GM18507 (cell line): ENCODE measurements at places on chromosomes 5 and 9.

DNA sequence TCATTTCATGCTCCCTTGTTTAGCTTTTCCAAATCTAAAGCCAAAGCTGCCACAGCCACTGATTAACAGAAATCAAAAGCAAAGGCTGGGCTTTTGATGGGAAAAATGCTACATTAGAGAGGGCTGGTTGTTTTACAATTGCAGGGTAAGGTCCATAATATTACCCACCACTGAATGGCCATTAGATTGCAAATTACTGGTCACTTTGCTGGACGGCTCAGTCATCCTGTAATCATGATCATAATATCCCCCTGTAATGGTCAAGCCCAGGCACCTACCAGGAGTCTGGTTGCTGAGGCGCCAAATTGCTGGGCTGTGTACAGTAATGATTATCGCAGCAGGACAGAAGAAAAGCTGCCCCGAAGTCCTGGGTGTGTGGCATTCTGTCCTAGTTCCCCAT is 286.5 kb downstream of the ZSWIM6 start:
- DNase-seq, result no peak

- DNase-seq, result no peak
Observed at GRCh38 chr5:73061593-73061992, 58.8 kb upstream of the TMEM171 start.

- no peak for DNase-seq
Observed at GRCh38 chr5:6216471-6217075, 161.8 kb downstream of the MED10 start.

DNA sequence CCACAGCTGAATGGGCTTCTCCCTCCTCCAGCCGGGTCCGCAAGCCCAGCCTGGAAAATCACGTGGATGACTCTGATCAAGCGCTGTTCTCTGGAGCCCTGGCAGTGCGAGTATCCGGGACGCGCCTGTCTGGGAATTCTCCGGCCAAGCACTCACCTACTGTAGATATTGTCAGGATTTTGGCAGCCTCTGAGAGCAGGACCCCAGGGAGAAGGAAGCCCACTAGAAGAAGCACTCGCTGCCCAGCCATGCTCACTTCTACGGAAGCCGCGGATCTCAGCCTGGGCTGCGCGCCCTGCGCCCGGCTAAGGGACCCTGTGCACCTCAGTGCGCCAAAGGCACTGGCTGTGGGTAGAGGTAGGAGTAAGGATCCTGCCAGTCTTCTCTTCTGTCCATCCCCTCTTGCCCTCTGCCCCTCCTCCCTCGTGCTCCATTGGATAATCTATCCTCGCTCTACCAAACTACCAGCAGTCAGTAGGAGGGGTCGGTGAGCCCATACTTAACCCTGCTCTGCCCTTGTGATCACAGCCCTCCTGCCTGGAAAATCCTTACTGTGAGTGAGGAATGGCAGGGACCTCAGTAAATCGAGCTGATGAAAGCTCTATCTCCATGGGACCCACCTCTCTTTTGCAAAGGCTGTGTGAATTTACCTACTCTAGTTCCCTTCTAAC is at the start of gene UGT3A2:
Gene UGT3A2 (minus strand): TSS at position 343 of the 671 bp plus-strand sequence. CDS start 93 bp downstream, at position 250.
- DNase-seq, result no peak

- no peak for DNase-seq
Observed at GRCh38 chr5:131530706-131531331, 104.2 kb downstream of the RAPGEF6 start.

GRCh38 chr5:145130996-145131395 is 704.1 kb downstream of the PRELID2 start:
- DNase-seq, result no peak

DNA sequence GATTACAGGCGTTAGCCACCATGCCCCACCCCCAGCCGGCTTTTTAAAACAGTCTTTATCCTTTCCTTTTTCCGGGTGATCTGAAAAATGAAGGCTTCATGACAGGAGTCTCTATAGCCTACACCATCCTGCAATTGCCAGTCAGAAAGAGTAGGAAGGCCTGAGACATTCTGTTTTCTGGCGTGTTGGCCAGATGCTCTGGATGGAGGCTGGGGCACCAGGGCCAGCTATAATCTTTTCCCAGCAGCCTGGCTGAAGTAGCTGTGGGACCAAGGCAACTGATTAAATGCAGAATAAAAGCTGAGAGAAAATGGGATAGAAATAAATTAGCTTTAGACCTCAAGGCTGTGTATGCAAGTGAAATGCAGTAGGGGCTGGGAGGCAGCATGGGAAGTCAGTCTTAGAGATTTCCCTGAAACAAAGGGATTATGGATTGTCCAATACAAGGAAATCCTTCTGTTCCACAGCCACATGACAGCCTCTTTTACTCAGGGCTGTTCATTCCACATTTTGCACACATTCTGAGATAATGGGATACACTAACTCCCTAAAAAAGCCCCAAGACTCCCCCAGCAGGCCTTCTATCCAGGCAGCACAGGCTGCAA is 116.0 kb upstream of the LRRTM2 start:
- no peak for DNase-seq

DNA sequence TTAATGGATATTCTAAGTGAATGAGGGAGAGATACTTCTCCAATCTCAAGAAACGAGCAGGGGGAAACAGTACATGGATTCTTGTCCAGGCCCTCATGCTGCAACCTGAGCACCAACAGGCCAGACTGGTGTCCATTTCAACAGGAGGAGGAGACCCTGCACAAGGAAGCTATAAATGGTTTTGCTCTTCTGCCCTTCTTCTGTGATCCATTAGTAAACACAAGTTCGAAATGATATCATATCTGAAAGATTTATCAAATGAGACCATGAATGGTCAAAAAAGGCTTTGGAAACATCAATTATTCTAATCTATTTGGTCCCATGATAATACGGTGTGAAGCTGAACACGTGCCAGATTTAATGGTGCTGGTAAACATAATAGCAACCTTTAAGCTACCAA is 109.8 kb downstream of the NR6A1 start:
- DNase-seq, result no peak

DNA sequence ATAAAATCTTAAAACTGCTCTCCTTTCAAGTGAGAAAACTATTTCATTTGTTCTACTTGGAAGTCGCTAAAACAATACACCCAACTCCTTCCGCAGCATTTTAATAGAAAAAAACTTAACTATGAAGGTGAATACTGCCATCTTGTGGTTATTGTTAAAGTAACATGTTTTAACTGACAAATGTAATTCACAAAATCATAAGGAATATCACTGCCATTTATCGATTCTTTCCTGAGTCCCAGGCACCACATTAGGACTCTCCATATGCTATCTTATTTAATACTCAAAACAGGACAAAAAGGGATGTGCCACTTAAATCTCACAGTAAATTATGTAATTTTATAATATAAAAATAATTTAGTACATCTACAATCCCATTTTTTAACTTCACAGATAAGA is 130.5 kb upstream of the ITGA1 start:
- no peak for DNase-seq
